ENCODE measurements at places on chromosomes 13 and 19. TPM values are rescaled to one million over a fixed set of nuclear protein-coding genes. Genes with fewer than 3 reads are reported as not detected.

Gene MBD3L2
- total RNA-seq = not detected

Gene PLVAP
- 6.5 TPM for total RNA-seq

Gene CYP2S1
- total RNA-seq = 1.2 TPM

Gene MIER2
- total RNA-seq = 3.4 TPM

Gene TMPRSS9
- not detected for total RNA-seq

Gene BCKDHA
- total RNA-seq = 31.1 TPM

Gene SIGLEC14
- 3.6 TPM for total RNA-seq

Gene ZNF20
- 40.2 TPM for total RNA-seq

Gene ZNF723
- 1.2 TPM for total RNA-seq

DNA sequence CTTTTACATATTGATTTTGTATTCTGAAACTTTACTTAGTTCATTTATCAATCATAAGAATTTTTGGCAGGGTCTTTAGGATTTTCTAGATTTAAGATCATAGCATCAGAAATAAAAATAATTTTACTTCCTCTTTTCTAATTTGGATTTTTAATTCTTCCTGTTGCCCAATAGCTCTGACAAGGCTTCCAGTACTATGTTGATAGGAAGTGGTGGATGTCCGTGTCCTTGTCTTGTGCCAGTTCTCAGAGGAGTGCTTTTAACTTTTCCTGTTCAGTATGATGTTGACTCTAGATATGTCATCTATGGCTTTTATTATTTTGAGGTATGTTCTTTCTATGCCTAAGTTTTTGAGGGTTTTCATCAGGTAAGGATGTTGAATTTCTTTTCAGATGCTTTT is 7.7 kb upstream of the KIR2DL4 start:
- no peak for DNase-seq

DNA sequence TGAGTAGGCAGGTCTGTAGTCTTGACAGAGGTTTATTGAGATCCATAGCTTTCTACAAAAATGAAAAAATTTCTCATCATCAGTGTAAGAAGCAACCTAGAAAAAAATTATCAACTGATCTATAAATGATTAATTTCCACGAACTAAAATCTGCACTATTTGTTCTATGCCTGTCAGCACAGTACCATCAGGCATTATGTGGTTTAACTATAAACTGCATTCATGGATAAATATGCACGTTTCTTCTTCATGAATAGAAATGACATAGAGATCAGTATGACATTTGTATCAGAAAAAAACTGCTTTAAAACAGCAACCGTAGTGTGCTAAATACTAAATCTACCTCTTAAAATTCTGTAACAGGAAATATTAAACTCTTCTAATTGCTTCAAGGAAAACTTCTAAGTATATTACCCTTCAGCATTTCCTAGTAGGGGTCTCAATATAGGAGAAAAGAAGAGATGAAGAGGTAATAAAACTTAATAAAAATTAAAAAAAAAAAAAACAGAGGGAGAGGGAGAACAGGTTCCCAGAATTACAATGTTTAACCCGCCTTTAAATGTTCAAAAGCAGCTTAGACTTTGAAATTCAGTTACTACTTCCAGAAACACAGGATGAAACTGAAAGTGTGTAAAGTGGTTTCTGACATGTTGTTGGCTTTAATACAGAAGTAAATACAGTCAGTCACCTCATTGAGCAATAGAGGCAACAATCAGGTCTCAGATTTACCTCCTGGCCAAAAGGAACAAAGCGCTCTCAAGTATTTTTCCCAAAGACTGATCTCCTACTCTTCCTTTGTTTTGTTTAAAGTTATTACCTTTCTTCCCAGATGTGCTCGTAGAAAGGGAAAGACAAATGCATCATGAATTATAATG is 144.4 kb downstream of the DIAPH3 start:
- DNase-seq = no peak

DNA sequence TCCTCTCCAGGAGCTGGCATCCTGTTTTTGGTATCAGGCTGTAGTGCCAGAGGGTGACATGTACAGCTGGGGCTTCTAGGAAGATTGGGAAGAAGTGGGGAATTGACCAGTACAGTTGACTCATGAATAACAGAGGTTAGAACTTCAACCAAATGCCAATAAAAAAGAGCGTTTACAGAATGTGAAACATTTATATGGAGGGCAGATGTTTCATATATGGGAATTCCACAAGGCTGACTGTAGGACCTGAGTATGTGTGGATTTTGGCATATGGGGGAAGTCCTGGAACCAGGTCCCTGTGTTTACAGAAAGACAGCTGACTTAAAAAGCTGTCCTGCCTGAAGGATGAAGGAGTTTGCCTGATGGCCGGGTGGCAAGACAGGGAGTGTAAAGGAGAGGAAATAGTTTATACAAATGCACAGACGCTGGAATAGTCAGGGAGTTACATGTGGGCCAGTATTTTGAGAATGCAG is 5.2 kb downstream of the CHAMP1 start:
- no peak for DNase-seq

DNA sequence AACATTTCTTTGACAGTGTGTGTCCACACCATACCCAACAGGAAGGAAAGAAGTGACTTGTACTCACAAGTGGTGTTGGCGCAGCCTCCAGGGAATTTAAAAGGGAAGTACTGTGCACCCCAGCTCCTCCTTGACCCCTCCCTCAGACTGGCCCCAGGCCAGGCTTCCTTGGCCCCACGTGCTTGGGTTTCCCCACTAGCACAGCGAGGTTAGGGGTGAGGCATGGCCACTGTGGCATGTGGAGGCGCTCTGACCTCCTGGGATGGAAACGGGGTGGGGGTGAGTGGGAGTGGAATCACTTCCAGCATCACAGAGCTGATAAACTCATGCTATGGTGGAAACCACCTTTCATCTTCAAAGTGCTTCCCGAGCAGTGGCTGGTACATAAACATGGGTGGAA is 168.6 kb downstream of the ZNF536 start:
- no peak for DNase-seq

DNA sequence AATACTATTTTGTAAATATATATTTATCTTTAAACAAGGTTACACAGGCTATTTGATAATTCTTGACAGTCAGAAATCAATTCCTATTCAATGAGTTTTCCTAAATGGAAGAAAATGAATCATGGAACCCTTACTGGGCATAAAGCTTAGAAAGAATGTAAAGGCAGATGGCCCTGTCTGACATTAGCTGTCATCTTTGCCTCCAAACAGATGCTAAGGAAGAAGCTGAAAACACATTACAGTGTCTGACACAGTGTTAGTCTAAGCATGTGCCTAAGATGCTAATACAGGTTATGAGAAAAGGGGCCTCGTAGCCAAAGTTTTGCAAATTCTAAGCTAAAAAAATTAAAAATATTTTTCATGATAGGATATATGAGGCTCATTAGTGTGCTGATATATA is 112.8 kb downstream of the ITGBL1 start:
- DNase-seq = no peak

DNA sequence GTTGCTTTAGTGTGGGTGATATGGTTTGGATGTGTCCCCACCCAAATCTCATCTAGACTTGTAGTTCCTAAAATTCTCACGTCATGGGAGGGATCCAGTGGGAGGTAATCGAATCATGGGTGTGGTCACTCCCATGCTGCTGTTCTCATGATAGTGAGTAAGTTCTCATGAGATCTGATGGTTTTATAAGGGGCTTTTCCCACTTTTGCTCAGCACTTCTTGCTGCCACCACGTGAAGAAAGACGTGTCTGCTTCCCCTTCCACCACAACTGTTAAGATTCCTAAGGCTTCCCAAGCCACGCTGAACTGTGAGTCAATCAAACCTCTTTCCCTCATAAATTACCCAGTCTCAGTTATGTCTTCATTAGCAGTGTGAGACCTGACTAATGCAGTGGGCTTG is 26.0 kb downstream of the OR10H4 start:
- no peak for DNase-seq

DNA sequence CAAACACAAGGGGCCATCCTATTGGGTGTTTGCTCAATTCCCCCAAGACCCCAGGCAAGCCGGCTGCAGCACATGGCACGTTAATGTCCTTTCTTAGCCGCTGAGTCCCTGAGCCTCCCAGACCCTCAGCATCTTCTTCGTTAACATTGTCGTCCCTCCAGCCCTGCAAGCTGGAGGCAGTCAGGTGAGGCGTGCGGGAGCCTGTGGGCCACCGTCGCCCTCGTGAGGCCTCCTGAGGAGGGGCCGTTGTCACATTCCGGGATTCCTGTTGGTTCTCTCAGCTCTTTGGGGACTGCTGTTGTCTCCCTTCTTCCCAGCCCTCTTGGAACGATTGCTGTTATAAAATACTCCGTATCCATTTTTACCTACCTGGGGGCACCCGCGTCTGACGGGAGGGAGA is 140.6 kb downstream of the KDM4B start:
- no peak for DNase-seq

DNA sequence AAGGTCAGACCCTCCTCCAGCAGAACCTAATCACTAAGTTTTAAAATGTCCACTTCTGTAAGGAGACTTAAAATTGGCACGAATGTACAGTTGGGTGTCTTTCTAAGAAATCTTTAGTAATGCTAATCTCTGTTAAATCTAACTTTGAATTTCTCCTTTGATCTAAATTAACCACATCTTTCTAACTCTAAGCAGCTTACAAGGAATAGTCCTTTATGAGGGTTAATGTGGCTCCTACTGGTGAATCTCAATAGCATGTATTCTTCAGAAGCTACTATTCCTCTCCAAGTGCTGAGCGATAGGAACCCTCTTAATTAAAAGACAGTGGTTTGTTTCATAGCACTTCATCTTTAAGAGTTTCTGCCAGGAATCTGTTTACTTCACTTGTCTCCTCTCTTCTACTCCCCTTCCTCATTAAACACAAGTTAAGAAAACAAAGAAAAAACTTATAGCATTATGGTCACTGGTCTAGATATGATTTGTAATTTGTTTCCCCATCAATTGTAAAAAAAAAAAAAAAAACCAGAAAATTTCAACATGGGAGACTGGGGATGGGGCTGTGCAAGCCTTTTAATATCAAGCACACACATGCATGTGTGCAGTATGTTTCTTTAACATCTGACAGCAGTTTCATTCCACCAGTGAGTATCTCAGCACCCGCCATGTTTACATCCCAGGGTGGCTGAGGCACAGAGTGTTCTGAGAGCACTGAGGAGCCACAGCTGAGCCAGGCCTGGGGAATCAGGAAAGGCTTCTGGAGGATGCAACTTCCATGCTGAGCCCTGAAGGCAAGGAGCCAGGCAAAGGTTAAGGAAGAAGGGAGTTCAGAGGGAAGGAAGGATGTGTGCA is 57.7 kb downstream of the ATP7B start:
- no peak for DNase-seq

- no peak for DNase-seq
Observed at GRCh38 chr13:52164989-52165388, 5.6 kb upstream of the NEK3 start.

- no peak for DNase-seq
Observed at GRCh38 chr13:103618151-103618550, 551.9 kb upstream of the SLC10A2 start.

- peak; percentile 8 for DNase-seq
Observed at GRCh38 chr13:51688937-51689662, 104.8 kb downstream of the WDFY2 start.

GRCh38 chr19:56721714-56722113 is 50.2 kb upstream of the ZNF835 start:
- DNase-seq = no peak

DNA sequence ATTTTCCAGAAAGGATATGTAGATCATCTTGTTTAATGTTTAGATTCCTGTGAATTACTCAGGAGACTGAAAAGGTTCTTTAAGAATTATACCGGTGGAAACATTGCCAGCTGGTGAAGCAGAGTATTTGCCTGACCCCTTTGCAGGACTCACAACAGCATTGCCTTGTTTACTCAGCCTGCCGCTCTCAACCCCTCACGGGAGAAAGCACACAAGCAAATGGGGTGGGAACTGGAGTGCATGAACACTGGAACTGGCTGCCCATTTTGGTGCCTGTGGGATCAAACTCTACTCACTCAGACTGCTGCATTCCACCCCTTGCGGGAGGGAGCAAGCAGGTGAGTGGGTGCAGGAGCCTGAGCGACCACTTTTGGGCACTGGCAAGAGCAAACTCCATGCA is 804.7 kb upstream of the SLITRK1 start:
- no peak for DNase-seq

- DNase-seq = no peak
Observed at GRCh38 chr13:24178847-24179485, 18.4 kb downstream of the SPATA13 start.

DNA sequence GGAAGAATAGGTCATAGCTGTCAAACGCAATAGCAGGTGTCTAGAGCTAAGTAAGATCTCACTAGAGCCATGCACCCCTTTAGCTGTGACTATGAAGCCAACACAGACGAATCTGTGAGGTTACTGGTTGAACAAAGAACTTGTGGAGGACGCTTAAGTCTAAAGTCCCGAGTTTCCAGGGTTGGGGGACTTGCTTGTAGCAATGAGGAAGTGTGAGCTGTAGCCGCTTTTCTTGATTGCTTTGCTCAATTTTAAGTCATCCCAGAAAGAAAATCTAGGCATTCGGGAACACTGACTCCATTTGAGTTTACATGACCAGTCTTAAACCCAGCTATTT is 1.6 kb downstream of the GPC5 start:
- DNase-seq = no peak

- DNase-seq = no peak
Observed at GRCh38 chr13:68261105-68261504, 1031.0 kb upstream of the PCDH9 start.

DNA sequence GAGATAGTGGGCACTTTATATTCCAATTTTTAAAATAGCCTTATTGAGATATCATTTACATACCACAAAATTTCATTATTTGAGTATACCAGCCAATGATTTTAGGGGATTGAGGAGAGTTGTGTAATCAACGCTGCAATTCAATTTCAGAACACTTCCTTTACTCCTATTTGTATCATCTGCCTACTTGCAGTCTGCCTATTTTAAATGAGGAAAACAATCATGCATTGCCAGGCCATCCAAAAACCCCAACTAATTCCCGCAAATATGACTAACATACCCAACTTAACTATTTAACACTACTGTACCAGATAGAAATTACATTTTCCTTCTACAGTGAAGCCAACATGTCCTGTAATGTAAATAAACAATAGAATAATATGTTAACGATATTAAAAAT is 26.7 kb downstream of the CAB39L start:
- no peak for DNase-seq

DNA sequence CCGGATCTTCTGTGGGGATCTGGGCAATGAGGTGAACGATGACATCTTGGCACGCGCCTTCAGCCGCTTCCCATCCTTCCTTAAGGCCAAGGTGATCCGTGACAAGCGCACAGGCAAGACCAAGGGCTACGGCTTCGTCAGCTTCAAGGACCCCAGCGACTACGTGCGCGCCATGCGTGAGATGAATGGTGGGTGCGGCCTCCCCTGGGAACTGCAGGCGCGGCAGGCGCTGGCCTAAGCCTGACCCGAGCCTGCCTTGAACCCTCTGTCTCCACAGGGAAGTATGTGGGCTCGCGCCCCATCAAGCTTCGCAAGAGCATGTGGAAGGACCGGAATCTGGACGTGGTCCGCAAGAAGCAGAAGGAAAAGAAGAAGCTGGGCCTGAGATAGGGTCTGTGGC is 4.4 kb upstream of the ETV2 start:
- DNase-seq = no peak

Measured in umbilical cord (tissue), 2 donors.